ENCODE measurements at places on chromosomes 5 and 9. TPM values are rescaled to one million over a fixed set of nuclear protein-coding genes. Genes with fewer than 3 reads are reported as not detected.

- DNase-seq = no peak
These were observed 197.1 kb upstream of the NR3C1 start for GRCh38 chr5:143600396-143601075.

GRCh38 chr9:129351058-129351641 is 173.1 kb upstream of the IER5L start:
- DNase-seq = no peak

DNA sequence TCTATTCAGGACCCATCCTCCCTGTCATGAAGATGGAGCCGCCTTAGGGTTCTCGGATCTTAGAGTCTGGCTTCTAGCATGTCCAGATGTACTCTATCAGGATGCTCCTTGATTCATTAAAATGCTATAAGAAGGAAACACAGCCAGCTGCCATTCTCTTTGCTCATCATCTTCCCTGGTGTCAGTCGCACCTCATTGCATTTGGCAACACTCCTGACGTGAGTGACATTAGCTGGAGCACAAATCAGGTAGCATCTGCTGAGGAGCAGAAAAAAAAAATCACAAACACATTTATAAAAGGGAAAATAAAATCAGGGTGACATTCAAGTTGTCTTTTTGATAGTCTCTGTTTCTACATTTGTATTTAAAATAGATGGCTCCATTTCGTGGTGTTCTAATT is 226.1 kb upstream of the NMUR2 start:
- no peak for DNase-seq

C5orf58 gene
- not detected for total RNA-seq

GRCh38 chr5:114312658-114313057 is 49.2 kb upstream of the KCNN2 start:
- no peak for DNase-seq

CHSY3 gene
- total RNA-seq = not detected

OBP2B gene
- not detected for total RNA-seq

RNF130 gene
- total RNA-seq = 28.4 TPM
